Cortex of kidney (tissue), 1 donor: ENCODE measurements at places on chromosomes 3 and 15.

DNA sequence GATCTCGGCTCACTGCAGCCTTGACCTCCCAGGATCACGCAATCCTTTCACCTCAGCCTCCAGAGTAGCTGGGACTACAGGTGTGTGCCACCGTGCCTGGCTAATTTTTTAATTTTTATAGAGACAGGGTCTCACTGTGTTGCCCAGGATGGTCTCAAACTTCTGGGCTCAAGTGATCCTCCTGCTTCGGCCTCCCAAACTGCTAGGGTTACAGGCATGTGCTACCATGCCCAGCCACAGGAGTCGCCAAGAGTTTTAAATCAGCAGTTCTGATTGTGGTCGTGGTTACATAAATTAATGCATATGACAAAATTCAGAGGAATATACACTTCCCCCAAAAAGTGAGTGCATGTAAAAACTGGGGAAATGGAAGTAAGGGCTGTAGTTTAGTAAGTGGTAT lies 32.9 kb downstream of the MEGF11 start:
- DNase-seq, result no peak

DNA sequence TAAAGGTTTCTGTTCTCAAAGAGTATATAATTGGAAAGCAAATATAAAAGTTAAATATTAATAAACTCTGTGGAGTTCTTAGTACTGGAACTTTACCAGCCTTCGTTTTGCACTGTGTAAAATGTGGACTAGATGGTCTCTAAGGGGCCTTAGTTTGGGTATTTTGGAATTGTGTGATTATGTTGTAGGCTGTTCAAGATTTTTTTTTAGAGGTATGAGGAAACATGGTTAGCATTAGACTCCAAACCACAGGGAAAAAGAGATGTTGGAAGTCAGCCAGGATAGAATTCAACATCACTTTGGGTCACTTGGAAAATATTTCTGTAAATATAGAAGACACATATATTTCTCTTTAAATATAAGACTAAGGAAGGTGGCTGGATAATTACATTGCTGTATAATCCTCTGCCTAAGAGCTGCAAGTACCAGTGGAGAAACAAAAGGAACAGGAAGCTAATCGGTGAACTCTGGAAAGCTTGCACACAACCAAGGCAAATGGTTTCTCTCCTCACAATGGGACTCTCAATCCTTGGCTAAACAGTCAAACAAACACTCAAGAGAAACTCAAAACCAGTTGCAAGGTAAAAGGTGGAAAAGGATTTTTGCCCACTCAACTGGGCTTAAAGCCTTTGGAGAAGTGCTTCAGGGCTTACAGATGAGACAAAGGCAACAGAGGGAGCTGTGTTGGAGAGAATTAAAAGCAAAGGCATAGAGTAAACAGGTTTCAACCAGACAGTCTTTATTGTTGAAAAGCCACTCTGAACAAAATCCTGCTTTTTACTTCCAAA lies 141.7 kb downstream of the NR1D2 start:
- DNase-seq, result no peak

GRCh38 chr15:101672298-101672697 lies 20.1 kb upstream of the TM2D3 start:
- DNase-seq, result no peak

DNA sequence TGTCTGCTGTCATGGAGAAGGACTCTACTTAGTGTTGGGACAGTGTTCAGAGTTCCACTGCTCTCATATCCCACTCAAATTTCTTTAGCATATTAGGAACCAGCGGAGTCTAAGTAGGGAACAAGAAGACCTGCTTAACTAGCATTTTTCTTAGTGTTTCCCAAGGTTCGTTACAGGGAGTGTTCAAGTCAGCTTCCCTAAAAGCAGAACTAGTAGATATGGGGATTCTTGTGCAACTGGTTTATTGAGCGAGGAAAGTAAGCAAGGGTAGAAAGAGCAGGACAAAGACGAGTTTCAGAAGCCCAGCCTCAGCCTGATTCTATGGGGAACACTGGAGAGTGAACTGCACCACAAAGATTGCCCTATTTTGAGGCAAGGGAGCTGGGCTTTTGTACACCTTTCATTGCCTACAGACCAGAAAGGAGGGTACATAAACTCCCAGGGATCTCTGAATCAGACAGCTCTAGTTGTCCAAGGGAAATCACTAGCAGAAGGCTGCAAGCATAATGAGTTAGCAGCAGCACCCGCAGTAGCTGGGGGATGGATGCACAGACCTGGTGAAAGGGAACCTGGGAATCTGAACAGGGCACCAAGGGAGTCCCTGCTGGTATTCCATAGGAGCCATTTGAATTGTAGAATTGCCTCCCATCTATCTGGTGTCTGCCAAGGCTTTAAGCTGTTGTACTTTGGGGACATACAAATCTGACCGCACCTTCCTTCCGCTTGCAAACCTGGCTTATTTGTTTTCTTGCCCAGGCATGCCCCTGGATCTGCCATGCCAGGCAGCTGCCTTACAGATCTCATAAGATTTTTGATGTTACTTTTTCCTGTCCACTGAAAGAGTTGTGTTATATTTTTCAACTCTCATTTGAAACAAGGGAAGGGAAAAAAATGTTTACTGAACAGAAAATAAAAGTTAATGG lies 15.1 kb downstream of the CMTM7 start:
- DNase-seq, result no peak

DNA sequence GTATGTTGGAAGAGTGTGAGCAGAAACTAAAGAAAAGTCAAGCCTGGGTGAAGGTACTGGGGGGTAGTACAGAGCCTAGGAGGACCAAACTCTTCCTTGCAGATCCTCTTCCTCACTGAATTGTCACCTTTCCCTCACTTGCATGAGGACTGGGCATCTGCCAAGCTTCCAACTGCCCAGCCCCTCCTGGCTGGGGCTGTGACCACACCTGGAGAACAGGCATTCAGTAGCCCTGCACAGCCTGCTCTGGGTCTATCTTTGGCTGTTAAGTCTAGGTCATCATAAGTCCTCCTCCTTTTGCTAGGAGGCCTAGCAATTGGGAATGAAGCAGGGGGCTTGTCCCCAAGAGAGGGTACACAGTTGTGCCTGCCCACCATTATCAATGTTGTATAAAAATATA lies 55.2 kb downstream of the CAPN7 start:
- DNase-seq, result no peak

- DNase-seq, result no peak
These were observed 6.3 kb downstream of the CCPG1 start for GRCh38 chr15:55401786-55402246.

DNA sequence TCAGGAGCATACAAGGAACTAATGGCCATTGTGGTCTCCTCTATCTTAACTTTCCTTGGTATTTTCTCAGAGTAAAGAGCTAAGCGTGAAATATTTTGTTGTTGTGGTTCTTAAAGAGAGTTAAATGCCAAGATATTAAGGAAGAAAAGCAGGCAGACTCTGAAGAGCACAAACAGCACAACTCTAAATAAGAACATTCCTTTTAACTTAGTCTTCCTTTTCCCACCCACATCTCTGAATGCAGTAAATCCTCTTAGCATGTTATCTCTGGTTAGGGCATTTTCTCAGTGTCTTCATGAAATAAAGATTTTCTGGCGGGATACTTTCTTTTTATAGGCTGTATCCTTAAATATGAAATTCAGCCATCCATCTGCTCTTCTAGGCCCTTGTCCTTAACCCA lies 1.5 kb downstream of the GPR87 start:
- DNase-seq, result no peak

GRCh38 chr15:68806220-68807060 lies 14.3 kb downstream of the ANP32A start:
- DNase-seq, result no peak
